ENCODE measurements at places on chromosomes 2 and 18.

GRCh38 chr2:197383825-197384224 lies 51.0 kb downstream of the SF3B1 start:
- no peak for DNase-seq

DNA sequence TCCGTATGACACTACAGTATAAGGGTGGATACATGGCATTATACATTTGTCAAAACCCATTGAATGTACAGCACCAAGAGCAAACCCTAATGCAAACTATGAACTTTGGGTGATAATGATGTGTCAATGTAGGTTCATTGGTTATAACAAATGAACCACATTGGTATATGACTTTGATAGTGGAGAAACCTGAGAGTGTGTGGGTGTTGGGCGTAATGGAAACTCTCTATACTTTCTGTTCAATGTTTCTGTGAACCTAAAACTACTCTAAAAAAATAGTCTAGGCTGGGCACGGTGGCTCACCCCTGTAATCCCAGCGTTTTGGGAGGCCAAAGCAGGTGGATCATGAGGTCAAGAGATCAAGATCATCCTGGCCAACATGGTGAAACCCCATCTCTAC lies 6.5 kb upstream of the ACTG2 start:
- no peak for DNase-seq

GRCh38 chr2:234816056-234816455 lies 135.8 kb upstream of the SH3BP4 start:
- DNase-seq, result no peak

DNA sequence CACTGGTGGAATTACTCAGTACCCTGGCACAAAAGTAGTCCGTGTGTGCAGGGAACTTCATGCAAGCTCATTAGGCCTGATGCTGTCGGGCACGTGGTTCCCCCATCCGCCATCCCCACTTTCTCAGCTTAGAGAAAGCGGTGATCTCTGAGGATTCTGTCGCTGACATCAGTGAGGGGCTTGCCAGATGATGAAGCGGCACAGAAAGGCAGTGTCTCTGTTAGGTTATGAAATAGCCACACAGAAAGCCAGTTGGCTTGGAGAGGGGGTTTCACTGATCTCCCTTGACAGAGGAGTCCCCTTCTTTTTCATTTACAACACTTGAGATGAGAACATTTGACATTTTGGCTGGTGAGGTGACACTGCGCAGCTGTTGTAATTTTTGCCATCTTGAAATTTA lies 179.7 kb downstream of the FAM210A start:
- DNase-seq, result no peak

DNA sequence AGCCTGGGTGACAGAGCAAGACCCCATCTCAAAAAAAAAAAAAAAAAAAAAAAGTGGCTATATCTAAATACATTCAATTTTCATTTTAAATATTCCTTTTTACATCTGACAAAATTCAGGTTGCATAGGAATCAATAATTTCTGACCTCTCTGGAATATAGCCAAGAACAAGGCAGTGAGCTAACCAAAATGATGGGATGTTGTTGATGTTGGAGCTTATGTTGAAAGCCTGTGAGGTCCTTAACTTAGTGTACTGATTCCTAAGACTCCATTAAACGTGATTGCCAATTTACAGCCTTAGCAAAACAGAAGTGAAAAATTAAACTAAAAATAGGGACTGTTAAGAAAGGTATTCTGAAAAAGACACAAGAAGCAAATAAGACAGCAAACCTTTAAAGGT lies 109.6 kb downstream of the MEP1B start:
- DNase-seq, result no peak

- peak; percentile 59 for DNase-seq
Measured at GRCh38 chr2:119290859-119291587, 67.4 kb downstream of the STEAP3 start.

- DNase-seq, result no peak
Measured at GRCh38 chr2:44772669-44773378, 168.7 kb upstream of the SIX3 start.

DNA sequence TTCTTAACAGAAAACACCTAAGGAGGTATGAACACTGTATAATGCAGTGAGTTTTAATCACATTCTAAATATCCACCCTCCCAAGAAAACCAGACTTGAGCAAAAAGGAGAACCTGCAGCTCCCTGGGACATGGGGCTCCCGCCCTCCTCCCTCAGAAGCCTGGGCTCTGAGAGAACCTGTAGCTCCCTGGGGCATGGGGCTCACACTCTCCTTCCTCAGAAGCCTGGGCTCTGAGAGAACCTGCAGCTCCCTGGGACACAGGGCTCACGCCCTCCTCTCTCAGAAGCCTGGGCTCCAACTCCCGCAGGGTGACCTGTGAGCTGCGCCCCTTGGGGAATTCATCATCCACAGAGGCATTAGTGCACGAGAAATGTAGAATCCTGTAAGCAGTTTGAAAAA lies 222.9 kb downstream of the SNTG2 start:
- DNase-seq, result no peak

- no peak for DNase-seq
Measured at GRCh38 chr2:103738606-103739005, 976.8 kb downstream of the TMEM182 start.

- DNase-seq, result no peak
Measured at GRCh38 chr2:186098821-186099220, 360.2 kb downstream of the FSIP2 start.

GRCh38 chr2:118065921-118066511 lies 22.3 kb upstream of the INSIG2 start:
- DNase-seq, result no peak

DNA sequence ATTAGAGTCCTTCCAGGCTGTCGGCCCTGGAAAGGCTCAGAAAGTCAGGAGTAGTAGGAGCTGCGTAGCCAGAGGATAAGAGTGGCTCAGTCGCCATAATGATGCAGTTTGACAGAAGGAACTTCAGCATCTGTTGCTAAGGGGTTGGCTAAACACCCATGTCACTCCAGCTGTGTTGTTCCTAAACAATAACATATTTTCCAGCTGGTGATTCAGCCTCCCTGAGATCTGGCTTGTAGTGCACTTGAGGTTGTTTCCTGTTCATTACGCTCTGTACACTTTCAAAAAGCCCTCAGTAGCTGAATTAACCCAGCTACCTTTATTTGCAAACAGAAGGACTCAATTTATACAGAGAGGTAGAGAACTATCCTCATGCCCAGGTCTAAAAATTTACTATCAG lies 39.7 kb upstream of the EPAS1 start:
- no peak for DNase-seq

- DNase-seq, result no peak
Measured at GRCh38 chr2:42133771-42134195, 35.4 kb upstream of the EML4 start.

DNA sequence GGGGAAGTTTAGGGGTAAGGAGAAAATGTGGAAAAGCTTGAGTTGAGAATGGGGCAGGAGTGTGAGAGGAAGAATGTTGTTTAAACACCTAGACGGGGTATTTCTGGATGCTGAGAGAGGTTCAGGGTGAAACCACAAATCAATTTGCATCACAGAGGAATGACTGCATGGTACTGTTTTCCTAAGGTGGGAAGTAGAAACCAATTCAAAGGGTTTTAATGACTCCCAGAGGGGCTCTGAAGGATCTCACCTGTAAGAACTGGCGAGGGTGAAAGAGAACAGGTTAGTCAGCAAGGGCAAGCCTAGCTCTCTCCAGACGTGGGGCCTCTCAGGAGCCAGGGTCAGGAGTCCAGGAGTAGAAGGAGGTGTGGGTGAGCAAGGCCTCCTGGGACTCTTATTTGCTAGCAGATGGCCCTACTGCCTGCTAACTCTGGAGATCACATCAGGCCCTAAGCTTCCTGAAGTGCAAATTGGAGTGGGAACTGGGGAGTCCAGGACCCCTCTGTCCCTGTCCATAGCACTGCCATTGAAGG lies 133.0 kb upstream of the CELF4 start:
- no peak for DNase-seq

GRCh38 chr18:22044474-22045220 lies 124.7 kb upstream of the GATA6 start:
- no peak for DNase-seq

DNA sequence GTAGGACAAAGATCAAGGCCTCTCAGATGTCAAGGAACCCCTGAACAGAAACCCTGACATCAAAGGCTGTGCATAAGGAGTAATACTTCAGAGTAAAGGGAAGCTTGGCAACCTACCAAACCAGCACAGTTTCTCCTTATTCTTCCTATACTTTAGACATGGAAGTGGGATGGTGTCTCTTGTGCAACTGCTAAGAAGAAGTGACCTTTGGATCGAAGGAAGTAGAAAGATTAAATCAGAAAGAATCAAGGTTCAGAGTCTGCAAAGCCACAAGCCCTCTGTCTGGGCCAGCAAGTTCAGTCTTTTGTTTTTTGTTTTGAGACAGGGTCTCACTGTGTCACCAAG lies 66.2 kb upstream of the SLC39A10 start:
- DNase-seq, result no peak

GRCh38 chr2:2547451-2547850 lies 216.4 kb upstream of the MYT1L start:
- DNase-seq, result no peak

GRCh38 chr2:240972636-240973521 lies 25.5 kb upstream of the SNED1 start:
- DNase-seq, result no peak

DNA sequence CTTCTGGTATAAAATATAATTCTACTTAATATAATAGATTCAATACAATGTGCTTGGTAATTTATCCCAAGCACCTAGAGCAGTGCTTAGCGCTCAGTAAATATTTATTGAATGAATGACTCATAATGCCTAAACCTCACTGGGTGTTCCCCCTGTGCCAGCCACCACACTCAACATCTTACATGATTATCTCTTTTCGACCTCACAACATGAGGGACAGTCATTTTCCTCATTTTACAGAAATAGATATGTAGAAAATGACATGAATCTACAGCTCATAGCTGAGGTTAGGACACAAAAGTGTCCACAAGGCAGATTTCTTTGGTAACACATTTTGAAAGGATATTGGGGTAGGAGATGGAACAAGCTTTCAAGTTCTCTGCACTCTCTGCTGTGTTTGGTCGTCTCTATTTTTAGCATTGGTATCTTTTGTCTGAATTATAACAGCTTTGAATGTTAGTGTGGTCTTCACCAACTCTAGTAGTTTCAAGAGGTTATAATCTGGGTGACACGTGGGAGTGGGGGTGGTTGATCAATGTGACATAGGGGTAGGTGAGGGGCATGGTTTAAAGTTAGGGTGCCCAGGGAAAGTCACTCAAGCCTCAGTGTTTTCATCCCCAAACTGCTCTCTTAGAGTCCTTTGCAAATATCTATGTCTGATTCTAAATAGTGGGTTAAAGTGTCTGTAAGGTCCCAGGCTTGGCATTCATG lies 9.8 kb downstream of the MYOM1 start:
- no peak for DNase-seq

DNA sequence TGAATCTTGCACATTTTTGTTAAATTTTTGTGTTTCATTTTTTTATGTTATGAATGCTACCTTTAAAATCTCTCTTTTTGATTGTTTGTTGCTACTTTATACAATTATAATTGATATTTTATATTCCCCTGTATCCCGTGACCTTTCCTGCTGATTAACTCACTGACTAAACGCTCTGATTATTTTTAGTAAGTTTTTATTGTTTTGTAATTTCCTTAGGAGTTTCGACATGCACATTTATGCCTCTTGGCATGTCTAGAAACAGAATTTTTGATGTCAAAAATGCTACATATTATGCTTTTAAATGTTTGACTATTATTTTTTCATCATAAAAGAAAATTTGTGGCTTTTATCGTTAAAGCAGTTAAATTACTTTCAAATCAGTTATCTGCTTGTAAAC lies 1131.6 kb upstream of the TMEFF2 start:
- DNase-seq, result no peak

DNA sequence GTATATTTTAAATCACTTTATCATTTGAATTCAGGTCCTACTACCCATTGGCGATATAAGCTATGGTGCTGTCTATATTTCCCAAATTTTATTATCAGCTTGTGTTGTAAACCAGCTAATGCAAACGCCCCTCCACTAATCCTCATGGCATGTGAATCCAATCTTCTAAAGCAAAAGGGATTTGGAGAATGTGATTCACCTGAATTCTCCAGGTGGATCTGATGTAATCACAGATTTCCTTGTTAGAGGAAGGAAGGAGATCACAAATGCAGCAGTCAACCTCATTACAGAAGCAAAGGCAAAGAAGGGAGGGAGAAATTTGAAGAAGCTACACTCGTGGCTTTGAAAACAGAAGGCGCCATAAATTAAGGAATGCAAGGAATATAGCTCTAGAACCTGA lies 431.1 kb upstream of the CDH19 start:
- no peak for DNase-seq

GRCh38 chr2:69668598-69668997 lies 25.1 kb upstream of the AAK1 start:
- no peak for DNase-seq

- no peak for DNase-seq
Measured at GRCh38 chr2:194883711-194884110, 773.3 kb upstream of the SLC39A10 start.

GRCh38 chr2:20171445-20171977 lies 53.4 kb downstream of the SDC1 start:
- DNase-seq, result no peak

DNA sequence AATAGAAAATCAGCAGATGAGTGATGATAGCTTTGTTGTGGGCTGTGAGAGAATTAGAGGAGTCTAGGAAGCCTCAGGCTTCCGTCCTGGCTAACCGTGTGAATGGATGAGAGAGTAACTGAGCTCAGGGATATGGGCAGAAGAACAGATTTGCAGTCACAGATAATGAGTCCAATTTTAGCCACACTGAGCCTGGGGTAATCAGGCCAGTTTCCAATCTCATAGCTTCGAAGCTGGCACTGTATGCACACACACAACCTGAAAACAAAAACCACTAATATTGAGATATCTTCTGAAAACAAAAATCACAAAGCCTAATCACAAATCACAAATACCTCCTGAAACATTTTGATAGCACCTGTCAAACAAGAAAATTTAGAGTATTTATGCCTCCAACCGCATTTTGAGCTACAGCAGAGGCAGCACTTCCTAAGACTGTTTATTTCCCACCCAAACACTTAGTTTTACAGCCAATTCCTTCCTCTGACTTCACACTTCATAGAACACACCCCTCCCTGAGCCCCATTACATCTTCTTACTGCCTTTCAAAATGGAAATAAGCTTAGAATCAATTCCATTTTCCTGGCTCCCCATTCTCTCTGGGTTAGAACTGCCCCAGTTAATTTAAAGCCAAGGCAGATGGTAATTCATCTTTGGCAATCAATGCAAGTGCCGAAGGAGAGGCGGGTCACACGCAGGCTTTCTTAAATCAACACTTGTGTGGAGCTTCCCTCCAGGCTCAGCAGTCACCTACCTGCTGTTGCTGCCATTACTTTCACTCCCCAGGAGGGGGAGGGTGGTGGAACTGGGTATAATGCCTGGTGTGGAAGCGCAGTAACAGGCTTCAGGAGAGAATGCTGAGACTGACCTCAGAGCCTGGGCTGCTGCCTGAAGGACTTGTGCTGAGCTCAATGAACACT lies 18.9 kb downstream of the TTR start:
- no peak for DNase-seq

Data from activated effector memory CD4-positive, alpha-beta T cell treated with Interleukin-2 at 50 U/mL for 16 hours (primary cell).